ENCODE measurements at places on chromosomes 6 and 20.

GRCh38 chr20:61760321-61760720, 305.4 kb downstream of the TAF4 start:
- DNase-seq, result no peak

GRCh38 chr6:45657226-45657625, 279.5 kb upstream of the SUPT3H start:
- DNase-seq, result no peak

DNA sequence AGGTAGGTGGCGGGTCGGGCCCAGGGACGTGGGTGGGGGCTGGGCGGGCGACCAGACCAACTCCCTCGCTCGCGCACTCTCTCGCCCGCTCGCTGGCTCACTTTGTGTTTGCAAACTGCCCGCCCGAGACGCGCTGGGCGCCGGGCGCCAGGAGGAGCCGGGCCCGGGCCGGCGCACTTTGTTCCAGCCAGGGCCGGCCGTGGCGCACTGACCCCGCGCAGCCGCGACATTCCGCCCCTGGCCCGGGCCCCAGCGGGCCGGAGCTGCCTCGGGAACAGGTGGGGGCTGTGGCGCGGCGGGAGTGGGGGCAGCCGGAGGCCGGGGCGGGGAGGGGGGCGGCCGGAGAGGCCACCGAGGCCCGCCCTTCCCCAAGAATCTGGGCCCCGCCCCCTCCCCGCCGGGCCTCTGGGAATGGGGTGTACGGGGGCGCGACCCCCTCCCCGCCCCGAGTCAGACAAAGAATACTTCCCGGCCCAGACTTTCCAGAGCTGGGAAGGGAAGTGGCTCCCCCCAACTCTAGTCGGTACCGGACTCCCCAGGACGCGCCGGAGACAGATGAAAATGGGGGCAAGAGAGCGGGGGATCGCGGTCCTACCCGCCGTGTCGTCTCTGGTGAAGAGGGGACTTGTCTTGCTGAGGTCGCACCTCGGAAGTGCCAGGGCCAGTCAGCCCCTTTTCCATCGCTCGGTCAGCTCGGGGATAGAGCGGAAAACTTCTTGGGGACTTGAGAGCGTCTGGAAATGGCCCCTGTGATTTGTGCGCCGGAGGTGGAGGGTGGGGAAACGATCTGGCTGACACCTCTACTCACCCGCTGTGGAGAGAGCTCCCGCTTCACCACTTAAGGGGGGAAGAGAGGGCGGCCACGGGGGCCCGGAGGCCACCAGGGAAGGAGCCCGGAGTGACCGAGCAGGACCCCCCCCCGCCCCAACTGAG, 951 bp downstream of the FOXP4 start:
- DNase-seq, result peak; percentile 69

DNA sequence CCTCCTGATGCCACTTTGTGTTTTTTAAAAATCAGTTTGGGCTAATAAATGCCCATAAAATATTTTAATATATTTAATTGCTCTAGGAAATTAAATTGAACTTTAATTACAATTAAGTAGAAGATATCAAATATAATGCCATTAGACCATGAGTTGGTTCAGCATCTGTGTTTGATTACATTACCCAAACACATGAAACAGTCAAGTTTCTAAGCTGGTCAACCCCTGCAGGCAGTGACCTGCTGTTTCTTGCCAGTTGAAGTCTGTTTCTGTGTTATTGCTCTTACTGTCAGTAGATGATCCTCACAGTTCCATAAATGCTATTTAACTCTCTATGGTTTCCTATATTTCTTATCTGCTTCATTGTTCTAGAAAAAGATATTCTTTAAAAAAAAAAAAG, 9.7 kb upstream of the TENT5A start:
- DNase-seq, result no peak

GRCh38 chr6:117870486-117871242, 36.4 kb upstream of the SLC35F1 start:
- no peak for DNase-seq

GRCh38 chr20:39702701-39703349, 740.7 kb downstream of the DHX35 start:
- DNase-seq, result no peak

GRCh38 chr6:149864578-149865535, 698 bp upstream of the LRP11 start:
- peak; percentile 79 for DNase-seq

GRCh38 chr6:134247231-134247833, 70.6 kb downstream of the SGK1 start:
- no peak for DNase-seq

- DNase-seq, result no peak
Observed at GRCh38 chr20:60035-60918, 27.2 kb upstream of the DEFB125 start.

- DNase-seq, result no peak
Observed at GRCh38 chr6:96562886-96563285, at the start of gene FHL5. Gene FHL5, plus strand, starts transcription at chr6:96563128. Its CDS starts 40,486 bp downstream, at chr6:96603614.

DNA sequence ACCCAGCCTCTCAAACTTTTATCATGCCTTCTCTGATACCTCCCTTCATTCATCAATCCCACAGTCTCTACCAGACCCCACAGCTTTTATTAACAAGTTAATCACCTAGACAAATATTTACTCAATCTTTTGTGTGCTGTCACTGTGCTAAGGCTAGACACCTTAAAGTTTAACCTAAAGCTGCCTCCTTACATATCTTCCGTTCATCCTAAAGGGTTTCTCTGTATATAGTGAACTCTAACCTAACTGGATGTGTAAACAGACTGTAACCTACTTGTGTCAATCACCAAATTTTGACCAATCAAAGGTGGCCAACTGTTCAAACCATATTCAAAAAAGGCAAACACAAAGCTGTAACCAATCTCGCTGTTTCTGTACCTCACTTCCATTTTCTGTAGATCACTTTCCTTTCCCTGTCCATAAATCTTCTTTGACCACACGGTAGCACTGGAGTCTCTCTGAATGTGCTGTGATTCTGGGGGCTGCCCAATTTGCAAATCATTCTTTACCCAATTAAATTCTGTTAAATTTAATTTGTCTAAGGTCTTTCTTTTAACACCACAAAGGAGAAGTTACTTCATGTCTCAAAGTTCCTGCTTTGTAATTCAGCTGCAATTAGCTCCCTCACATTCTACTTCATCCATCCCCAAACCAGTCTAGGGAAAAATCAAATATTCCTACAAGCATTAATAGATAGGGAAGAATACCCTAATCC, 72.5 kb downstream of the ARHGAP18 start:
- peak; percentile 91 for DNase-seq

- no peak for DNase-seq
Observed at GRCh38 chr6:44049163-44049988, 77.9 kb downstream of the MRPL14 start.

DNA sequence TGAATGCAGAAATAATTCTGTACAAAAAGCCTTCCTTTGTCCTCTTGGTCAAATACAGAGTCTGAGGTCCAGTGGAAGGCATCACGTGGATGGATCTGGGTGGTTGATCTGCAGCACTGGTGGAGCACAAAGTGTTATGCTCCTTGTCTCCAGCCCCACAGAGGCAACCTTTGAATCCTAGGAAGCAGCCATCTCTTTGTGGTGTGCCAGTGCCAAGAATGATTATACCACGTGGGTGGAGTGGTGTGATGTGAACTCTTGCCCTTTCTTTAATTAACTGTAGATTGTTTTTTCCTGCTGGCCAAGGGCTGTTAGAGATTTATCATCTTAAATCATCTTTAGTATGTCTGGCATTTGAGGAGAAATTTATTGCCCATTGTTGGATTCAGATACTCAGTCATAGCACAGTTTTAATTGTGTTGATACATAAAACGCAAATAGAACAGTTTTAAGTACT, 31.1 kb downstream of the NCOA7 start:
- DNase-seq, result peak; percentile 35

DNA sequence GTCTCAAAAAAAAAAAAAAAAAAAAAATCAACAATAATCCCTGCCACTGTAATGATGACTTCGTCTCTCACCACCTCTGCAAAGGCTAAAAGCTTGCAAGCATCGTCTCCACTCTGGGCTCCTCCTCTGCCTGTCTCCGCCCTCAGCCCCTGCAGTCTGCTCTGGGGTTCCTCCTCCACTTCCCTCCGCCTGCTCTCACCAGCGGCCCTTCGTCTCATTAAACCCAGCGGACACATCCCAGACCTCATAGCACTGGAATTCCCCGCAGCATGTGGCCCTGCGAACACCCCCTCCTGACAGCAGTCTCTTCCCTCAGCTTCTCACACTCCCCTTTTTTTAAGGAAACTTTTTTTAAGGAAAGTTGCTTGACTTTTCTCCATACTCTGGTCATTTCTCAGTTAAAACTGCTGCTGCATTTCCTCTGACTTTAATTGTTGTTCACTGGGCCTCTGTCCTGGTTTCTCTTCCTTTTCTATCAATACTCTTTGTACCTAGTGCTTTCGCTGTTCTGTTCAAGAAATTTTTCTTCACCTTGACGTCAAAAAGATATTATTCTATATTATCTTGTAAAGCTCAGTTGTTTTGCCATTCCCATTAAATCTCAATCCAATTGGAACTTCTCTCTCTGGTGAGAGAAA, 70.9 kb upstream of the PLEKHG1 start:
- DNase-seq, result no peak

- peak; percentile 56 for DNase-seq
Observed at GRCh38 chr20:9458138-9458796, 56.1 kb upstream of the LAMP5 start.

DNA sequence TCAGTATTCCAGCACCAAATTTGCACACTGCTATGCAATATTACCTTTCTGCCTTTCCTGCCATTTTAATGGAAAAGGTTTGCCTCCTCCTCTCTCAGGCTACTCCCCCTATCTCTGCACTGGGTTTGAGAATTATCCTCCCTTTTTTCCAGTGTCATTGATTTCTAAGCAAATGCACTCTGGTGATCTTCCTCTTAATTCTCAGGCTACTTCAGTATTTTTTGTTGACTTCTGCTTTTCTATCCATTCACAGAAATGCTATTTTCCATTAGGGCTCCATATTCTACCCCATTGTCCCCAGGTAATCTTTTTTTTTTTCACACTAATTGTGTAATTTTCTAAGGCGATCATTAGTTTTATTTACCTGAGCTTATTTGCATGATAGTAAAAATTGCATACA, 144.0 kb downstream of the GJA1 start:
- no peak for DNase-seq

- DNase-seq, result no peak
Observed at GRCh38 chr6:39280247-39280731, 33.9 kb downstream of the KCNK17 start.

DNA sequence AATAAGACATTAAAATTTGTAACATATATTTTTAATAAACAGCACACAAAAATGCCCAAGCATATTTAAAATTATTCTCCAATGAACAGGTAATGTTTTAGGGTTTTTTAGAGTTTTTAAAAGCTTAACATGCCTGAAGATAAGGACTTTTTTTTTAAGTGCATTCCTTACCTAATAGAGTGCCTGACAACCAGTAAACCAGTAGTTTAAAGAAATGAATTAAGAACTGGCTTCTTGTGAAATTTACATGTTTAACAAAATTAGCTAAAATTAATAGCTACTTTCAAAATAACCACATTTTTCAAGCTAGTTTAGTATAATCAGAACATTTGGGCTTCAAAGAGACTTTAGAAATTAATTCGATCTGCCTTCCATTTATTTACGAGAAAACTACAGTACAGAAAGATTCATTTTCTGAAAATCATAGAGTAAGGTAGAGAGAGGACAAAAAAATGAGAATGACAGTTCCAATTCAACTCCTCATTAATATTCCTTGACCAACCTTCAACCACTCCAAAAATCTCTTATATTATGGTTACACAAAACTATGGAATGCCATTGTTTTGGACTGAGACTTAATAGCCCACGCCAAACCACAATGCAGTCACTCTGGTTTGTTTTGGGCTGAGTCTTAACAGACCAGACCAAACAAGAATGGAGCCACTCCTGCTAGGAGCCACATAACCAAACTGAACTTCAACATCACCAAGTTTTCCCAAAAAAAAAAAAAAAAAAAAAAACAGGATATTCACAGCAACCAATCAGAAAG, 5.7 kb upstream of the PLN start:
- DNase-seq, result no peak

DNA sequence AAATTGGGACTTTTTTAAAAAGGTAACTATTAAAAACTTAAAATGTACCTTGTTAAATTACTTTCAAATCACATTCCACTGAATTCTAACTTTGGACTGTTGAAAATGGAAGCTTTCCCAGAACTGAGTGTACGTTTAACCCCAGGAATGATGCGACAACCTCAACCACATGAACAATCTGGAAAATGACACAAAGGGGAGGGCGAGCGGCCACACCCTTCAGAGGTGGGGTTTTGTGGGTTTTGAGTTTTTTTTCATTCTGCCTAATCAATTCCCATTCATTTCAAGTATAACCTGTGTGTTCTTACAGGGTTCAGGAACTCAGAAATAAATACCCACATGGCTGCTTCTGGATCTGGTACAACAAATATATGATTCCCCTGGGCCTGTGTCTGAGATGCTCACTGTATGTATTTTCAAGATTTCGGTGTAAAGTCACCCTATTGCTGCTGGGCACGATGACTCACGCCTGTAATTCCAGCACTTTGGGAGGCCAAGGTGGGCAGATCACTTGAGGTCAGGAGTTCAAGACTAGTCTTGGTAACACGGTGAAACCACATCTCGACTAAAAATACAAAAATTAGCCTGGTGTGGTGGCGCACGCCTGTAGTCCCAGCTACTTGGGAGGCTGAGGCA, 21.6 kb downstream of the CNKSR3 start:
- no peak for DNase-seq

GRCh38 chr6:167763056-167763944, 63.4 kb upstream of the AFDN start:
- no peak for DNase-seq

GRCh38 chr6:2980465-2980855, 9.1 kb upstream of the SERPINB6 start:
- DNase-seq, result no peak

DNA sequence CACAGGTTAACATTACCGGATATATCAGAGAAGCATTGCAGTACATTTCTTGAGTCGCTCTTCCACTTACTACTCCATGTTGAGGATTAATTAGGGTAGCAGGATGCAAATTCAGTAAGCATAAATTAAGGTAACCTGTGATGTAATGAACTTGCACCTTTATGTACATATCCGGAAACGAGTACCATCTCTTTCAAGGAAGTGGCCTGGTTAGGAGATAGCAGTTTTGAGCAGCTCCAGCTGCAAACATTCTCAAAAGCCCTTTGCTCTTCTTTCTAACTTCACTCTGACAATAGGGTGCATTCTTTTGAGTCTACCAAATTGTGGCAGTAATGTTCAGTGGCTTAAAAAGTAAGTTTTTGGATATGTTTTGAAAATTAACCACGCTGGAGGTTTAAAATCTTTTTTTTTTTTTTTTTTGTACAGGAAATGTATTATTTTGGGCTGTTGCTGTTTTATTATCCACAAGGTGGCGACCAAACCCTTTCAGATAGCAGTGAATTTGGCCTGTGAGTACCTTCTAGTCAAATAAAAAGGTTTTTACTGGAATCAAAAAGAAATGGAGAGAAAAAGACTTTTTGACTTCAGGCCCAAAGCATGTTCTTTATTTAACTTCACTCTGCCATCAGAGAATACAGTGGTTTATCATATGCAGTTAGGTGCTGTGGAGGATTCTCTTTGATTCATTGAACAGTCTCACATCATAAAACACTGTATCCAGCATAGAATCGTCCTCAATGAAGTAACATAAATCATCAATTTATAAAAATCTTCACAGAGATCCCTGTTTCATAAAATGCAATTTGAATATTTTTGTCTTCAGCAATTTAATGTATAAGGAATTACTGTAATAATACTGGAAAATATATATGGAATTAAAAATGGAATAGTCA, 8.9 kb downstream of the FAM217B start:
- peak; percentile 61 for DNase-seq

- no peak for DNase-seq
Observed at GRCh38 chr6:81785377-81785776, 32.9 kb upstream of the TENT5A start.

All from NCI-H146 (cell line).